ENCODE measurements at places on chromosomes 5 and 9.

- no peak for DNase-seq
Measured at GRCh38 chr5:58074222-58074621, 385.7 kb downstream of the PLK2 start.

DNA sequence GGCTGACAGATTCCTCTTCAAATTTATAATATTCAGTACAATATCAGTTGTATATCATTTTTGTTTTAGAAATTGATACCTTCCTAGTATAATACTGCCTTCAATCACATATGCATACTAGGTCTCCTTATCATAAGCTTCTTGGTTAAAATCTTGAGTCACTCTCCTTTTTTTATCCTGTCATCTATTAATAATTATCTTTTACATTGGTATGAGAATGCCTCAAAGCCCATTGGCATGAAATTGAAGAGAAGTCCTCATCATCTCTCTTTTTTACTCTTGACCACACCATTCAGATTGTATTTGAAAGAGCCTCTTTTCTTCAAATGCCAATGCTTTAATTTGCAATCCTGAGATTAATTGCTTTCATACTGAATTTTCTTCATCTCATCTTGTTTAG lies 810.3 kb downstream of the BRINP1 start:
- DNase-seq, result no peak

- DNase-seq, result no peak
Measured at GRCh38 chr5:135996611-135997010, 32.2 kb upstream of the TGFBI start.

DNA sequence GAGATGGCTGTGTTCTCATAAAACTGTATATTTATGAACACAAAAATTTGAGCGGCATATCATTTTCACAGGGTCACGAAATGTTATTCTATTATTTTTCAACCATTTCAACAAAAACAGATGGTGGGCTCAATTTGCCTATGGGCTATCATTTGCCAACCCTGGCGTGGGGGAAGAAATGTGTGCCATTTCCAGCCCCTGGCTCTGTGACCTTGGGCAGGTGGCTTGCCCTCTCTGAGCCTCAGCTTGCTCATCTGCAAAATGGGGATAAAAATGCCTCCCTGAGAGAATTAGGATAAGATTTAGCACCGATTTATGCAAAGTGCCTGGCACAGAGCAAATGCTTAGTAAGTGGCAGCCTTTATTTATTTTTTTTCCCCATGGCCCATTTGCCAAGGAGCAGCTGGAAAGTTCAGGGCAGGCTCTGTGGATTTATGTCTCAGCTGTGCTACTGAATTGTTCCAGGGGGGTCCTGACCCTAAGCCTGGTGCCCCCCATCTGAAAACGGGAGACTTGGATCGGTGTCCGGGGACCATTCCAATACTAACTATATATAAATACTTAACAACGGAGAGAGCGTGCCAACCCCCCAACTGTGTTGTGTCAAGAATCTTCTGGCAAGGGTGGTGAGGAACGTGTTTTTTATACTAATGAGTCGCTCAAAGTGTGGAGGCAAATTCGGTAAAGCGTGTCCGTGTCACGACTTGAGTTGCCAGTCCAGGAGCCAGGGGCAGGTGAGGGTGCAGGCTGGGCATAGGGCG lies 34.5 kb downstream of the HRH2 start:
- DNase-seq, result no peak

DNA sequence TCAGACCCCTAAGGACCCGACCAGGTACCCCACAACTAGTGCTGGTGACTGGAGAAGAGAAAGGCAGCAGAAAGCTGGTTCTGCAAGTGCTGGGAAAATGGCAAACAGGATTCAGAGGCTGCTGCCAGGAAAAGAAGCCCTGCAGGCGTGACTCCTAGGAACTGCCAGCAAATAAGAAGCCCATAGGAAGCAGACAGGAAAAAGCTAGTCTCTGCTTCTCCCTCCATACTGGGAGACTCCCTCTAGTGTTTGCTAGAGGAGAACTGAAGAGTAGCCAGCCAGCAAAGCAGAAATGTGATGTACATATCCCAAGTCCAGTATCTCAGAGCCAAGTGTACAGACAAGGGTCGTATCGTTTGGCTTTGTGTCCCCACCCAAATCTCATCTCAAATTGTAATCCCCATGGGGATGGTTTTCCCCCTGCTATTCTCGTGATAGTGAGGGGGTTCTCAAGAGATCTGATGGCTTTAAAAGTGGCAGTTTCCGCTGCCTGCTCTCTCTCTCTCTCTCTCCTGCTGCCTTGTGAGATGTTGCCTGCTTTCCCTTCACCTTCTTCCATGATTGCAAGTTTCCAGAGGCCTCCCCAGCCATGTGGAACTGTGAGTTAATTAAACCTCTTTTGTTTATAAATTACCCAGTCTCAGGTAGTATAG lies 38.1 kb upstream of the TUSC1 start:
- DNase-seq, result no peak

All from sciatic nerve (tissue), 2 donors.